ENCODE measurements at places on chromosomes 7 and 10.

DNA sequence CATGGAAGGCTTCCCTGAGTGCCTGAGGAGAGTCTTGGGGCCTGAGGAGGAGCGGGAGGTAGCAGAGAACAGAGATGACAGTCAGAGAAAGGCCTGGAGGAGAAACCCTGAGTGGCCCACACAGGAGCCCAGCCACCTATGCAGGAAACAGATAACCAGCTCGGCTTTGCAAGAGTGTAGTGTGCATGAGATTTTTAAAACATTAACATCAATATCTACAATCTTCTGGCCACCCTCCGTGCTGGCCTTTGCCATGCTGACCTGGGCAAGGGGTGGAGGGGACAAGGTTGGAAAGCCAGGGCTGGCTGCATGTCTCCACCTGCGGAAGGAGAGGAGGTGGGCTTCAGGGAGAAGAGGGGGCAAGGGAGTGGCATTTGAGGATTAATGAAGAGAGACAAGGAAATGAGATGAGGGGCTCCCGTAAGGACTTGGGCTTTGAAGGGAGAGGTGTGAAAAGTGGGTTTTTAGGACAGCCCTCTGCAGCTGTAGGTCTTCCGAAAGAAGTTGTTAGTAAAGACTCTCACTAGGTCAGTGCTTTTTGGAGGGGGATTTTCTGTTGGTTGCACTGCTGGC lies 59.3 kb upstream of the SDK1 start:
- no peak for DNase-seq

- no peak for DNase-seq
These were observed 25.9 kb downstream of the TMEM106B start for GRCh38 chr7:12237007-12237406.

- DNase-seq: no peak
These were observed 174.6 kb upstream of the PLPP4 start for GRCh38 chr10:120282421-120282820.

- DNase-seq: no peak
These were observed 99.7 kb downstream of the TNS3 start for GRCh38 chr7:47482013-47482875.

- DNase-seq: no peak
These were observed 395.8 kb upstream of the PHF14 start for GRCh38 chr7:10577866-10578374.

DNA sequence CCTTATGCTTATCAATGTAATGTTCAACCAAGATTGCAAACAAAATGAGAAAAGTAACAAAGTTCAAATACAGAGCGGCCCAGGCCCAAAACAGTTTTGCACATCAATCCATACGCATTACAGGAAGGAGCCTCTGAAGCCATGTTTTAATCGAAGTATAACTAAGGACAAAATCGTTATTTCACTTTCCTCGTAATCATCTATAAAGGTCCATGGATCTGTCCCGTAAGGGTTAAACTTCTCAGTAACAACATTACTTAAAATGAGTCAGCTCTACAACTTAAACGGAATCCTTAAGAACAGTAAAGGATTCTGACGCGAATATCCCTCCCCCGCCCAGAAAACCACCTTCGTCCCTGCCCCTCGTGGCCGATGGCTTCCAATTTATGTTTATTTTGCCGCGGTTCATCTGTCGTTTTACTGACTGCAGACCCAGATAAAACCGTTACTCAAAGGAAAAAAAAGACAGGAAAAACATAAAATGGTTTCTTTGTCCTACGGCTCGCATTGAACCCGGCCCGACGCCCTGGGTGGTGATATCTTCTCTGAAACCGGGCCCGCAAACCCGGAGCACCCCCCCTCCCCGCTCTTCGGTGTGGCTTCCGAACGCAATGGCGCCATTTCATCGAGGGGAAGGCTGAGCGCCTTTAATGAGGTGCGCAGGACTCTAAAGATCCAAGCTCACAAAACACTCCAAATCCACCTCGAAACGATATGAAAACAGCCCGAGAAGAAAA lies 1.1 kb downstream of the HNRNPA2B1 start:
- peak; percentile 30 for DNase-seq

DNA sequence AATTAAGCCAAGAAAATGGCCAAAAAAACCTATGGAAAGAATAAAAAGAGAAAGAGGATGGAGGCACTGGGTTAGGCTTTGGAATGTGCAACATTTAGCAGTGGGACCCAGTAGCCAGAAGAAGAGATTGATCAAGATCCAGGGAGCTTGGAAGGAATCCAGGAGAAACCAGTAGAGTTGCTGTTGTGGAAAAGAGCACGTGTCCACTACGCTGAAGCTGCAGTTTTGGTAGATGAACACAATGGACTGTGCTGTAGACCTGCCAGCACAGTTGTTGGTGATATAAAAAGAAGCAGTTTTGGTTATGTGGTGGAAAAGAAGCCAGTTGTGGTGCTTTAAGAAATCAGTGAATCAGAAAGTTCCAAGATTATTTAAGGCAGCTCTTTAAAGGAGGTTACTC lies 802.2 kb upstream of the POM121L12 start:
- DNase-seq: no peak

- DNase-seq: no peak
These were observed 5.4 kb downstream of the MYOF start for GRCh38 chr10:93476756-93477155.

- DNase-seq: no peak
These were observed 159.0 kb downstream of the PLXNA4 start for GRCh38 chr7:132417103-132417906.

DNA sequence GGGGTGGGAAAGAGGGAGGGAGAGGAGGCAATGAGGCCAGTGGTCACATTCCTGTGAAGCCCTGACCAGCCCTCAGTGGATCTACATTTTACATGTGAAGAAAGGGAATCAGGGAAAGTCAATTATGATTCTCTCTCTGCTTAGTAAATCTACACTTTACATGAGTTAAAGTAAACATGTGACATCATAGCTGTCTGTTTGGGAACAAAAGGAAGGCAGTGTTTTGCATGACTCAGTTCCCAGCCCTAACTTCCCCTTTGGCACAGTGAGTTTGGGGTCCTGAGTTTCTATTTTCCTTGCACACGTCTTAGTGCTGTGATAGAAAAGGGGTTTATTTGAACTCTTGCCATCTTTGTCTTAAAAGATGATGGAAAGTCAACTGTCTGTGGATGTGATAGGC lies 615.1 kb downstream of the SDK1 start:
- DNase-seq: no peak

- no peak for DNase-seq
These were observed 72.2 kb downstream of the VWC2 start for GRCh38 chr7:49845626-49846025.

DNA sequence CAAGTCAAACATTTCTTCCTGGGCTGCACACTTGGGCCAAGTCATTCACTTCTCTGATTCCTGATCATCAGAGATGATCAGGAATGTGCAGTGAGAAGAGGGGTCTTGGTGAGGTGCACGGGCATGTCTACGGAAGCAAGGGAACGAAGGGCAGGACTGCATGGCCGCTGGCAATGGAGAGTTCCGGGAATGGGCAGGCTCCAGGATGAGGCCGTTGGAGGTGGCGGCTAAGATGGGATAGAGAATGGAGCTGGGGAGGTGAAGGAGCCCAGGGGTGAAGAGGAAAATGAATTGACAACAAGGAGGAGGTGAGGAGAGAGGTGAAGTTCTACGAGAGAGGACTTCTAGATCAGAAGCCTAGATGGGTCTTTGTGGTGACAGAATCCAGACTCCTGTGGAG lies 260.0 kb downstream of the GRID1 start:
- no peak for DNase-seq

- no peak for DNase-seq
These were observed 166.8 kb downstream of the ETV1 start for GRCh38 chr7:13822678-13823077.

DNA sequence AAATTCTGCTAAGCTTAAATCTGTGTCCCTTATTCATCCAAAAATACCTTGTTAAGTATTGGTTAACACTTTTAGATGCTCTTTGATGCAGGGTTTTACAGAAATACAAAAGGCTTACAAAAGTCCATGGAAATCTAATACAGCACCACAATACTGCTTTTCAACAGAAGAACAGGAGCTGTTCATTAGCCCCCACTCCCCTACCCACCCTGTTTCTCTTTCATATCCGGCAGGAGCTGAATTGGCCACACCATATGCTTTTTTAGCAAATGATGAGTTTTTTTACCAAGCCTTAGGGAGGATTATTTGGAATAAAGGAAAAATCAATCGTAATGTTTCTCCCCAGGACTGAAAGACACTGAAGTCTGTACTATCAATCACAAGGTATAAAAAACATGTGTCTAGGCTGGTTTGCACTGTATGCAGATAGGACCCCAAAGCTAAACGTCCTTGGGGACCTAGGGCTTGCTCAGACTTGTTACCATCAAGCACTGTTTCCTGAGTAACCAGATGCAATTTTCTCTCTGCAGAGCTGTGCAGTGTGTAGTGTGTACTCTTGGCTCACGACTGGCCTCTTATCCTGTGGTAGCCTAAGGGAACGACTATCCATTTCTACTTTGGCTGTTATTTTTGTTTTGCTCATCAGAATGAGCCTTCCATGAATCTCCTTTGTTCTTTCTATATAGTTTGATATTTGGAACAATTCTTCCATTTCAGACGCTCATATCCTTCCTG lies 143.3 kb upstream of the LRGUK start:
- DNase-seq: no peak

- no peak for DNase-seq
These were observed 6.5 kb upstream of the TSPAN13 start for GRCh38 chr7:16747102-16747501.

GRCh38 chr7:148398844-148399365 lies 191.7 kb upstream of the C7orf33 start:
- DNase-seq: no peak

- no peak for DNase-seq
These were observed 162.8 kb downstream of the ELMO1 start for GRCh38 chr7:37285706-37286453.

- no peak for DNase-seq
These were observed 13.8 kb downstream of the ATG9B start for GRCh38 chr7:151010307-151011096.

DNA sequence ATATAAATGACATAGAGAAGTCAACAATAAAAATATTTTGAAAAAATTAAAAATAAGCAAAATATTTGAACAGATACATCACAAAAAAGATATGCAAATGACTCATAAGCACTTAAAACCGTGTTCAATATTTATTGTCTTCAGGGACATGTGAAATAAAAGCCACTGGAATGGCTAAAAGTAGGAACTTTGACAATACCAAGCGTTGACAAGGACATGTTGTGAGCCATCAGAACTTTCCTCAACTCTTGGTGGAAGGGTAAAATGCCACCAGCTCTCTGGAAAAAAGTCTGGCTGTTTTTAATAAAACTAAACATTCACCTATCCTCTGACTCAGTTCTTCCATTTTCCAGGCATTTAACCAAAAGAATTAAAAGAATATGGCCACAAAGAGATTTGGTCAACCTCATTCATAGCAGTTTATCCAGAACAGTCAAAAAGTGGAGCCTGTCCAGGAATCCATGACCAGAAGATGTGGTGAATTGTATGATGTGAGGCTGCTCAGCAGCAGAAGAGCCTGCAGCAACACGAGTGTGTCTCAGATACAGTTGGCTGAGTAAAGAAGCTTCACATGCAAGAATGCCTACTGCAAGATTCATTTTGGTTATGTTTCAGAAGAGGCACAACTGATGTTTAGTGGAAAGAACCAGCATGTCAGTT lies 7.1 kb upstream of the KLF6 start:
- no peak for DNase-seq

DNA sequence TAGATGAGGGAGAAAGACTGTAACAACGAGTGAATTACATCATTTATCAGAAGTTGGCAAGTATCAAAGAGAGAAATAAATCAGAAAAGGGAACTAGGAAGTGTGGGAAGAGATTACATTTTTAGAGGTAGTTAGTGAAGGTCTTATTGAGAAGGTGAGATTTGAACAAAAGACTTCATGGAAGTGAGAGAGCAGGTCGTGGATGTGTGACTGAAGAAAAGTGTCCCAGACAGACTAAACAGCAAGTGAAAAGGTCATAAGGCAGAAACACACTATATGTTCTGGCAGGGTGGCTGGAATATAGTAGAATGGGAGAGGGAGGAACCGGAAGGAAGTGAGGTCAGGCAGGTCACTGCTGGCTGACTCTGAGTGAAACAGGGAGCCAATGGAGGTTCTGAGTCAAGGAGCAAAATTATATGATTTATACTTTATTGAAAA lies 35.7 kb upstream of the RHOBTB1 start:
- no peak for DNase-seq

- DNase-seq: no peak
These were observed 28.1 kb downstream of the PLEKHA1 start for GRCh38 chr10:122402548-122403131.

- no peak for DNase-seq
These were observed 104.5 kb downstream of the SRI start for GRCh38 chr7:88115258-88115796.

DNA sequence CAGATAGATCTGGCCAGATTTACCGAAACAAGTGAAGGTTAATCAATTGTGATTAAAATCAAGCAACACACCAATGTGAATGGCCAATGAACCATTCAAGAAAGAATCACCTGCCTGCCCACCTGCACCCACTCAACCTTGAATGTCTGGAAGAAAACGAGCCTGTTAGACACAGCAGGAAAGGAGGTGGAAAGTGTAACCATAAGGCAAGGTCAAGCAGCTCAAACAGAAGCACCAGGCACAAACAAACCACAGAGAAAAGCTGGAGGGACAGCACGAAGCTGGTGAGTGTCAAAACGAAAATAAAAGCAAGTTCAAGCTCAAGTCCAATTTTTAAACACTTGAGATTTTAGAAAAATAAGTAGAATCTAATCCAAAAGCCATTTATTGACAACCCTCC lies 64.9 kb downstream of the STEAP1B start:
- DNase-seq: no peak

GRCh38 chr7:75591467-75592255 lies 99.5 kb downstream of the SPDYE5 start:
- no peak for DNase-seq

DNA sequence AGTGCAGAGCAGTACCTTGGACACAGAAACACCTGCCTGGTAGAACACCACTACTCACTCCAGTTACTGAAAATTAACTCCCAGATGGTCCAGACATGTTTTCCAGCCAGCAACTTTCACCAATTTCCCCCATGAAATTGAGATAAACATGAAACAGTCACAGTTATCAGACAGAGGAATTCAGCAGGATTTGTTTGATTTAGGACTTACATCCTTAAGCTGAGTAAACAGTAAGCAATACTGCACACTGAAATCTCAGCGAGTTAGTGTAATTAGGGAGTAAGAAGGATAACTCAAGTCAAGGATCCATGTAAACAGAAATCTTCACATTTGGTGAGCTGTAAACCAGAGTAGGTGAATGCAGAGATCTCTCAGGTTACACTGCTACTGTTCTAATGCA lies 353.5 kb downstream of the ELMO1 start:
- no peak for DNase-seq

DNA sequence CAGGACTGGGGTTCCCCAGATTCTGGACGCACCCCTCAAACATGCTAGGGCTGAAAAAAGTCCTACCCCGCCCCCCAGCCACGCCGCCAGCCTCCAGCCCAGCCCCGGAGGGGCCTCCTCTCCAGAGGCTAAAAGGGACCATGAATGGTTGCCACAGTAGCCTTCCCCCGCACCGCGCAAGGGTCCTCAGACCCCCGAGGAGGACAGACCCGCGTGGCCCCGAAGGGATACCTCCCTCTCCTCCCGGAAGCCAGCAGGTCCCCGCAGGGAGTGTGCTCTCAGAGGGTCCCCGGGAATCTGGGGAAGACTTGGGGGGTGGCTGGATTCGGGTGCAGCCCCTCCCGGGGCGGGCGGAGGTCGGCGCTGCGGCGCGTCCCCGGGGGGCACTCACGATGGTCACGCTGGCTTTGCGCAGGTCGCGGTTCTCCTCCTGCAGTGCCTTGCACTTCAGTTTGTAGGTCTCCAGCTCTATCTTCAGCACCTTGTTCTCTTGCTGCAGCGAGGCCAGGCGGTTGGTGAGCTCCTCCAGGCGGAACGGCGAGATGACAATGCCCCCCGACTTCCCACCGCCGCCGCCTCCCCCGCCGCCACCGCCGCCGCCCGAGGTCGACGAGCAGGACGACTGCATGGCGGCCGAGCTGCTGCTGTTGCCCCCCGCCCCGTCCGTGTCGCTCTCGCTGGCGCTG lies 482 bp downstream of the CCDC6 start:
- peak; percentile 20 for DNase-seq

Measured in stimulated activated CD8-positive, alpha-beta memory T cell treated with anti-CD3 and anti-CD28 coated beads, Interleukin-7, amount 100 ng/mL, for 1 hour (primary cell).